ENCODE measurements at places on chromosomes 12 and 14. TPM values are rescaled to one million over a fixed set of nuclear protein-coding genes. Genes with fewer than 3 reads are reported as not detected.
A peak's percentile ranks its signal among the peaks of the same experiment; 100 is the strongest.

DNA sequence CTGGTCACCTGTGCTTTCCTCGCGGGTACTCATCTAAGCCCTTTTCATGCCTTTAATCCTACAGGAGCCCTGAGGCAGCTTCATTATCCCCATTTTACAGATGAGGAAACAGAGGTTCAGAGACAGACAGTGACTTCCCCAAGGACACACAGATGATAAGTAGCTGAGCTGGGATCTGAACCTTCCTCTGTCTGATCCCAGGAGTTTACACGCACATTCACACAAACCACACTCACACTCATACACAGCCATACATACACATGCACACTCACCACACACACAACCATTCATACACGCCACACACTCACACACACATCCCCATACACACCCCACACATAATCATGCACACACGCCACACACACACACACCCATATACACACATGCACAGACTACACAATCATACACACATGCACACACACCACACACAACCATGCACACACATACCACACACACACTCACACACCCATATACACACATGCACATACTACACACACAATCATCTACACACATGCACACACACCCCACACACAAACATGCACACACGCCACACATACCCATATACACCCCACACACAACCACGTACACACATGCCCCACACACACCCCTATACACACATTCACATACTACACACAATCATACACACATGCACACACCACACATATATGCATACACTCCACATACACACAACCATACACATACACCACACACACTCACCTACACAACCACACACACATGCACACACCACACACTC, 2.7 kb downstream of the TMEM119 start:
- no peak for DNase-seq

DNA sequence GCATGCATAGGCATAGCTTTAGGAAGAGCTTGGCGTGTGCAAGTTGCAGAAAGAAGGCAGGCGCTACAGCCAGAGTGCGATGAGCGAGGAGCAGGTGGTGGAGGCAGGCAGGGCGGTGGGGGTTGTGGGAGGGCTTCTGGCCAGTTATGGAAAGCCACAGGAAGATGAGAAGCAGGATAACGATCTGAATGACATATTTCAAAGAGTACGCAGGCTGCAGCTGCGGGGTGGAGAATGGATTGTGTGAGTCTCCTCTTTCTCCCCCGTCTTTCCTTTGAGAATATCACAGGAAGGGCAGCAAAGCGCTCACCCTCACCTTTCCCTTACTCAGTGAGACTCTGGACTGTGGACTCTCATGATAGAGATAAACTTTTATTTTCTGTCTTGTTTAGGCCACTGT, 48.7 kb upstream of the PLXNC1 start:
- DNase-seq = no peak

DNA sequence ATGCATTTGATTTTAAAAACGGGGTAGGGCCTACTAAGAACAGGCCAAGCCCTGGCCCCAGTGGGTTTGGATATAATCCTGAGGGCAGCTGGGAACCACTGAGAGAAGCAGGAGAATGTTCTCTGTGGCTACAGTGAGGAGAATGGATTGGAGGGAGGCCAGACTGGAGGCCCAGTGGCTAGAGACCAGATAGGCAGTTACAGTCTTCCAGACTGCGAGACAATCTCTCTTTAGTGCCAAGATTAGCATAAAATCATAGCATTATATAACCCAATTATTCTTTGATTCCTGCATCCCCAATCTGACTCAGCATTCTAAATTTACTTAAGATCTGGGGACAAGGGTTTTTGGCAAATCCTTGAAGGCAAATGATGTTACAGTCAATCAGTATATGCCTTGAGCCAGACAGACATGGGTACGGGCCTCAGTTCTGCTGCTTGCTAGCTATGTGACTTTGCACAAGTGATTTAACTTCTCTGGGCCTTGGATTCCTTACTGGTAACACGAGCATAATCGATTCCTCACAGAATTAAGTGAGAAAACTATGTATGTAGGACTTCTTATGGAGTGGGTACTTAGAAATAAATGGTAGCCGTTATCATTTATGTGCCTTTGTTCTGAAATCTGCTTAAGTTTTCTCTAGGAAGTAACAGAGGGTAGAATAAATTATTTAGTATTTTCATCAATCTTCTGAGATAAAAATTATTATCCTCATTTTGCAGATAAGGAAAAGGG, 18.3 kb downstream of the NINJ2 start:
- no peak for DNase-seq

GRCh38 chr12:29580971-29581370, 83.5 kb upstream of the OVCH1 start:
- no peak for DNase-seq

- no peak for DNase-seq
These were observed 7.8 kb downstream of the HIGD1C start for GRCh38 chr12:50960130-50960529.

- DNase-seq = no peak
These were observed 122.3 kb downstream of the METTL25 start for GRCh38 chr12:82480606-82481005.

GRCh38 chr14:106547735-106548434, 1021.5 kb downstream of the TMEM121 start:
- DNase-seq = no peak

DNA sequence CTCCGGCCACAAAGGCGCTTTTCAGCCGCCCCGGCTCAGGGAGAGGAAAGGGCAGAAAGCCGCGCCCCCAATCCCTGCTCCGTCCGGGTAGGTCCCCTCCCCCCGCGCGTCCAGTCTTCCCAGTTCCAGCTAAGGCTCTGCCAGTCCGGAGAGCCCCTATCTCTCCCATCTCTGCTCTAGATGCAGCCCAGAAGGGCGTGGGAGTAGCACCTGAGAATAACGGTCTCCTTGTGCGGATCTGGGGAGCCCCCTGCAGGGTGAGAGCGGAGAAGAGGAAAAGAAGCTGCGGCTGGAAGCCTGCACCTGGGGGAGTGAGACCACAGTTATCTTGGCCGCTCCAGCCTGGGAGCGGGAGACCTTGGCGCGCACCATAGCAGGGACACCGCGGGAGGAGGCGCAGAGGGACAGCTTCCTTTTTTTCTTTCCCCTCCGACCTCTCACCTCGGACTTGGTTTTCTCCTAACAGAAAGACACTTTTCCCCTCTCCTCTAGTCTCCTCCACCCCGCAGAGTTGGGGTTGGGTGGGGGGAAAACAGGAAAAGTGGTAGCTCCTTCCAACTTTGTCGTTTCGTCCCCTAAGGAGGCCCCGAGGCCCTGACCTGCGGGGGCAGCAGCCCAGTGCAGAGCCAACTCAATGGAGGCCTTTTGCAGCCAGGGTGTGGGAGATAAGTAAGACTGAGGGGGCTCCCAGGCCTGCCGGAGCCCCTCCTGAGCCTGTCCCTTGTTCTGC, 2.4 kb downstream of the DHH start:
- DNase-seq = peak; percentile 81

- DNase-seq = no peak
These were observed 67.4 kb upstream of the OVCH1 start for GRCh38 chr12:29564925-29565324.

- no peak for DNase-seq
These were observed 1.1 kb upstream of the C14orf132 start for GRCh38 chr14:96037891-96038557.

- no peak for DNase-seq
These were observed 1.2 kb downstream of the NRDE2 start for GRCh38 chr14:90330203-90331196.

DNA sequence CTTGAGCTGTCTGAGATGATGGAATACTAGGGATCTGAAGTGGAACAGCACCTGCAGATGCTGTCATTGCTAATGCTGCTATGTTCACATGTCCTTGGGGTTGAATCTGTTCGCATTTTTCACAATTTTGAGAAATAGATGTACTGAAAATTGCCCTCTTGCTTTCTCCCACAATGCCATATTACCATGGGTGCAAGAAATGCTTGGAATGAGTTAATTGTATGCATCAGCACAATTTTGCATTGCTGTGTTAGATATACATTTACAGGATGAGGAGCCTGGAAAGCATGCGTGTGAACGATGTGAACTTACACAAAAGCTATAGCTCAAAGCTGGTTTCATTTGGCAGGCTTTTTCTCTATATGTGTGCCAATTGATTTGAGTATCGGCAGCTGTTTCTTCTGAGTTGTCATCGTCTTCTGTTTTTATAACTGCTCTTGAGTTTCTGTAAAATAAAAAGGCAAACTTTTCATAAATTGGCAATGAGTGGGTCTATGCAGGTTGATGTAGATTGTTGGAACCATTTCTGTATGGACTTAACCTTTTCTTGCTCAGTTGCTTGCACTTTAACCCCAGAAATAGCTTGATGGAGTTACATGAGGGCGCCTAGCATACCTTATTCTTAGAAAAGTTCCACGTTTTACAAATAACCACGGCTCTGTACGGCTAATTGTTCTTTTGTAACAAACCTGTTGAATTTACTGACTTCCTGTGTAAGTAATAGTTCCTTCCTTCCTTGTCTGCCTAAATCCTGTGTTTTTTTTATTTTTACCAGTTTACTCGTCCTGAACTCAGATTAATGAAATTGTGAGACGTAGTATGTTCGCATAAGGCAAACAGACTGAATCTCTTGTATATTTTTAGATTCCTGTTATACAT, 105.9 kb downstream of the FGD4 start:
- no peak for DNase-seq

DNA sequence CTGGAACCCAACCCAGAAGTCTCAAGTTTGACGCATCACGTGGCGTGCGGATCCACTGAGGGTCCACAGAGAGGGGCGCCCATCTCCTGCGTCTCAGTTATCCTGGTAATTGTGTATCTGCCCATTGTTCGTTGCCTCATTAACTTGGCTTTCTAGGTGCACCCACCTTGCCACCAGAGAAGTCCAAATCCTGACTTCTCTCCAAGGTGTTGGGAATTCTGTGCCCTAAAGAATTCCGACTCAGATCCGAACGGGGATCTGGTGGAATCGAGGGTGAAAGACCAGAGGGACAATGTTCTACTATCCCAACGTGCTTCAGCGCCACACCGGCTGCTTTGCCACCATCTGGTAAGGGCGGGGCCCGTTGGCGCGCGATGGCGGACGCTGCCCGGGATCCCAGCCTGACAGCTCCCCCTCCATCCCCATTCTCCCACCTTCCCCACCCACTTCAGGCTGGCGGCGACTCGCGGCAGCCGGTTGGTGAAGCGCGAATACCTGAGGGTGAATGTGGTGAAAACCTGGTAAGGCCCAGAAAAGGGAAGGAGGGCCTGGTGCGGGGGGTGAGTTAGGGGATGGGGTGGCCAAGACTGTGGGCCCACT, 481 bp downstream of the REC8 start:
- DNase-seq = no peak

GRCh38 chr12:41250748-41251147, 62.6 kb downstream of the PDZRN4 start:
- DNase-seq = no peak

DNA sequence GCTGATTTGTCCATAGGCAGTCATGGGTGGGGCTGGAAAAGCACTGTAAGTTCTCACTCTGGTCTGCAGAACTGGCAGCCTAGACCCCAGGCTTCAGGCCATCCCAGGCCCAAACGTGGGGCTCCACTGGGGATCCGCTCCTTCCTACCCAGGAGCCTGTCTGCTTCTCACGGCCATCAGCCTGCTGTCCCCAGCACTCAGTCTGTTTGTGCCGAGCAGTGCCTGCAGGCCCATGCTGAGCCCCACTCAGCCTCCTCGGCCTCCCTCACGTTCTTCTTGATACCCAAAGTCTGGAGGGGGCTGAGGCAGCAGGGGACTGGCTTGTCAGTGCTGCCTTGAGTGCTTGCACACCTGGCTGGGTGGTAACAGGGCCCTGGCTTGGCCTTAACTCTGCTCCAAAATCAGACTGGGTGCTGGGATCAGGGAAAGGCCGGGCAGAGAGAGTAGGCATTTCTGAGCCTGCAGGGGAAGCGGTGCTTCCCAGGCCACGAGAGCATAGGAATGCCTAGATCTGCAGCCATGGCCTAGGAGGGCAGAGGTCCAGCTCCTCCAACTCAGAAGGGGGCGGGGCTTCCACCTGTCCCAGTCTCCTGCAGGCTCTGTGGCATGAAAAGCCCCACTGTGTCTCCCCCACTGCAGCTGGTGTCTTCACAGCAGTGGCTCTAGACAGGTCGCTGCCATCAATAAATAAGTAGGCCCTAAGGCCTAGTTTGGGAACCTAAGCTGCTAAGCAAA, 772.4 kb upstream of the FBXO33 start:
- DNase-seq = no peak

GRCh38 chr14:22534547-22534946, 54.5 kb downstream of the DAD1 start:
- DNase-seq = peak; percentile 43

DNA sequence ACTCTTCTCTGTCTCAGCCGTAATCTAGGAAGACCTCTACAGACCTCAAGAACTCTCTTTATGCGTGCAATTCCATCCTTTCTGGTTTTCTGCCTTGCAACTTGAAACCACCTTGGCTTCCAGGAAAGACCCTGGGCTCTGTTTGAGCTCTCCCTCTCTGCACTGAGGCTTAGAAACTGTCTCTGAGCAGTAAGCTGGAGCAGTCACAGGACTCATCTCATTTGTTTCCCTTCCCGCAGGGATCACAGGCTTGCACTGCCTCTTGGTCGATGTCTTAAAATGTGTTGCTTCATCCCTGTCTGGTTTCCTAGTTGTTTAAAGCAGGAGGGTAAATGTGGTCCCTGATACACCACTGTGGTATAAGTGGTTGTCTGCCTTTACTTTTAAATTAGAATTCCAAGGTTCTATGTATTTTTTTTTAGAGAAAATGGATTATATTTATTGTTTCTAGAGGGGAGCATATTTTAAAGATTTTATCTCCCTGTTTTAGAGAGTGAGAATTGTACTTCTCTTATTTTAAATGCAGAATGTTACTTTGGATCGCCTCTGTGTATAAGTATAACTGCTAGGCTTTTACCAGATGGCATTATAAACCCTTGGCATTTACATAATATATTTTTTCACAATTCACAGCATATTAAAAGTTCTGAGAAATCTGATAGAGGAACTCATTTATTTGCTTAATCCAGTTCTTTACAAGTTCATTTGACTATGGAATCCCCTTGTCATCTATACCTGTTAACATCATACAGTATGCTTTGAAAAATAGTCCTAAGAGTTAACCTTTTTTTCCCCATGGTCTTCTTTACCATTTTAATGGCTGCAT, 26.4 kb downstream of the EID3 start:
- DNase-seq = no peak

- DNase-seq = peak; percentile 77
These were observed 3.8 kb downstream of the ETV6 start for GRCh38 chr12:11653215-11653753.

GRCh38 chr12:53161119-53161911, 19.2 kb upstream of the ZNF740 start:
- no peak for DNase-seq

DNA sequence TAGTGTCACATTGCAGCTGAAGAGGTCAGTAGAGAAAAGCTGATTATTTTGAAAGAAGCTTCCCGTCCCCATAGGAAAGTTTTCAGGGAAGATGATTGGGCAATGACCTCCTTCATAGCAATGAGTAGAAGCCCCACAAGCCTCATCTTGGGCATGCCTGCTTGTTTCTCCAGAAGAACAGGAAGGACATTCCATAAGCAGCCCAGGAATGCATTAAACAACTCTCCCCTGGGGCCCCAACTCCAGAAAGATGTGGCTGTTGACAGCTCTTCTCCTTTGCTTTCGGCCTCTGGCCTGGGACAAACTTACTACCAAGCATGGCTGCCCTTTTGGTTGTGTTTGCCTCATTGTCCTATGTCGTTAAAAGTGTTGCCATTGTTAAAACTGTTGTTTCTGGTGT, 5.7 kb upstream of the VDR start:
- DNase-seq = no peak

The KRT6C gene
- not detected for total RNA-seq

The RHEBL1 gene
- total RNA-seq = 13.3 TPM

The NPFF gene
- not detected for total RNA-seq

The KRT71 gene
- not detected for total RNA-seq

The GPX2 gene
- total RNA-seq = not detected

The STYK1 gene
- not detected for total RNA-seq

All from activated CD4-positive, alpha-beta T cell treated with anti-CD3 and anti-CD28 coated beads for 36 hours (primary cell).